Activated CD8-positive, alpha-beta memory T cell treated with anti-CD3 and anti-CD28 coated beads for 1 hour (primary cell): ENCODE measurements at places on chromosomes 12 and 14.

DNA sequence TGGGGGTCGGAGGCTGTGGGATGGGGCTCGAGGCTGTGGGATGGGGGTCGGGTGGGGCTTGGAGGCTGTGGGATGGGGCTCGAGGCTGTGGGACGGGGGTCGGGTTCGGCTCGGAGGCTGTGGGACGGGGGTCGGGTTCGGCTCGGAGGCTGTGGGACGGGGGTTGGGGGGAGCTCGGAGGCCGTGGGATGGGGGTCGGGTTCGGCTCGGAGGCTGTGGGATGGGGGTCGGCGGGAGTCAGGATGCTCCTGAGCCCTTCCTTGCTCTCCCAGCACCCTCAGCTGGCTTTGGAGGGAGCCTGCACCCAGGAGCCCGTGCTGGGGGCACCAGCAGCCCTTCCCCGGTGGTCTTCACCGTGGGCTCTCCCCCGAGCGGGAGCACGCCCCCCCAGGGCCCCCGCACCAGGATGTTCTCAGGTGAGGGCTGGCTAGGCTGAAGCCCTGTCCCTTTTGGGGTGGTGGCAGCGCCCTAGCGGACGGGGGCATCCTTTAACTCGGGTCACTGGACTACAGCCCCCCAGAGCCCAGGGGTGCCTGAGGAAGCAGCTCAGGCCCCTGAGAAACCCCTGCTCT is 11.9 kb upstream of the PUS1 start:
- DNase-seq = no peak

DNA sequence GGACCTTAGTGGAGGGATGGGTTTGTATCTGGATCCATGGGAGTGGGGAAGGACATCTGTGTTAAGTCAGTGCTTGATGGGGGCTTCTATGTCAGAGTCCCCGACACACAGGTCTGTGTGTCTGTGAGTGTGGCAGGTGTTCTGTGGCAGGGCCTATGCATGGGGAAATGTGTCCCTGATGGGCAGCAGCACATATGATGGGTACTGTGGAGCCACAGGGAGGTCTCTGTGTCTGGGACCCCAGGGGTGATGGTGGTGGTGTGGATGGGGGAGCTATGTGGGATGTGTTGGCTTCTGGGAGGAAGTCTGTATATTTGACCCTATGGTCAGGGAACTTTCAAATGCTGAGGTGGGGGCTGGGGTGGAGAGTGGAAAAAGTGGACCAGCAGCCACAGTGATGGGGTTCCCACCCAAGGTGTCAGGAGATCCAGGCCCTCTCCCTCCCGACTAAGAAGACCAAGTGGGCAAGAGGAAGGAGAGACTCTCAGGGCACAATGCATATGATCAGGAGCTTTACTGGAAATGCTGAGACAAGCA is 16.5 kb downstream of the KRT7 start:
- no peak for DNase-seq

DNA sequence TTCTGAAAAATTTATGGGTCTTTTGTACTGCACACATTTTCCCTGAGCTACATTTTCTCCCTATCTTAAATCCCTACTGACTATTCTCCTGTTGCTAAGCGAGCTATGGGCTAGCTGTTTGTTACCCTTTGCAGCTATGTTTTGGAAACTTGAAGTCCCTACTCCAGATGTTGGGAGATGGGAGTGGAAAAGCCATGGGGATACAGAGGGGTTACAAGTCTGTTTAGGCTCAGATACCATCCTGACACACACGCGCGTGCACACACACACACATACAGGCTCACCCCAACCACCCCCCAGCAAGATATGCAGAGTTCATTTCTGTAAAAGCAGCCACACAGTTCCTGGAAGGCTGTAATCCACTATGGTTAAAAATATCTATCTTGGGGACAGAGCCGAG is 15.8 kb downstream of the ATP5MC2 start:
- DNase-seq = no peak

GRCh38 chr12:109893261-109893995 is 6.6 kb upstream of the TCHP start:
- no peak for DNase-seq

DNA sequence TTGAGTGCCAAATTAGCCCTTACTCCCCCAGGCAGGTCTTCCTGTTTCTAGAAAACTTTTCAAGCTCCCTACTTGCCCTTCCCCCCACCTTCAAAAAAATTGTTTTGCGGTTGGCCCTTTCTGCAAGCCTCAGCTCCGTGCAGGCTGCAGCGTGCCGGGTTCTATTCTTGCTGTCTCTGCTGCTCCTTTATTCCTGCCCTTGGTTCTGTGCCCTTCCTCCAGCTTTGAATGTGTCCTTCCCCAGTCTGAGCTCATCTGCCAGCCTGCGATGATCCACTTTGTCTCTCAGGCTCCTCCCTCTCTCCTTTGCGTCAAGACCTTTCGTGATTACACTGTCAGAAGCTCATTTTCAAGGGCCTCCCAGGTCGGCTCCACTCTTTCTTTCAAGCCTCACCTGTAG is 98.6 kb downstream of the IRF2BPL start:
- peak; percentile 32 for DNase-seq

DNA sequence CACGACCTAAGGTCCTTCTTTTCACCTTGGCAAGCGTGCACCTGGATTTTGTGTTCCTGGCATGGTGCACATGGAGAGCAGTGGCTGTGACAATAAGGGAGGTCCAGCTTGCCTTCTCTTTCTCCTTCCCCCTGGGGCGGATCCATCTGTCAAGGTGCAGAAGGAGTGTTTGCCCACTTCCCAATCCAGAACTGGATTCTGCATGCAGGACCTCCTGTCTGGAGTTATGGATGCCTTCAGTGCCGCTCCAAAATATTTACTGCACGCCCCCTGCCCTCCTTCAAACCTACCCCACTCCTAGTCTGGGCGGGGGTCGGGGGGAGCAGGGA is 192.7 kb downstream of the DPF3 start:
- DNase-seq = no peak

DNA sequence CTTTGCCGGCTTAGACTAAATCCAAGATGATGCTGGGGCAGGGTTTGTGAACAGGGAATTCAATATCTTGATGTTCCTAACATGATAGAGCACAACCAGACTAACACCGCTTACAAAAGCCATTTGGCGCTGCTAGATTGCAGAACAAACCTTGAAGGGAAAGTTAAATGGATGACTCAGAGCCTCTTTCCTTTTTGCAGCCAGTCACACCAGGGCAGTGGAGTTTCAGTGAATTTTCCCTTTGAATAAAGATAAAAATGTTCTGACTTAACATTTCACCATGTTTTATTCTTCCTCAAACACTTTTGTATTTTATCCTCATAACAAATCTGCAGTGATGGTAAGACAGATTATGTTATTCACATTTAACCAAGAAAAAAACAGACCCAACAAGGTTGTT is 47.3 kb downstream of the PDE6H start:
- no peak for DNase-seq

DNA sequence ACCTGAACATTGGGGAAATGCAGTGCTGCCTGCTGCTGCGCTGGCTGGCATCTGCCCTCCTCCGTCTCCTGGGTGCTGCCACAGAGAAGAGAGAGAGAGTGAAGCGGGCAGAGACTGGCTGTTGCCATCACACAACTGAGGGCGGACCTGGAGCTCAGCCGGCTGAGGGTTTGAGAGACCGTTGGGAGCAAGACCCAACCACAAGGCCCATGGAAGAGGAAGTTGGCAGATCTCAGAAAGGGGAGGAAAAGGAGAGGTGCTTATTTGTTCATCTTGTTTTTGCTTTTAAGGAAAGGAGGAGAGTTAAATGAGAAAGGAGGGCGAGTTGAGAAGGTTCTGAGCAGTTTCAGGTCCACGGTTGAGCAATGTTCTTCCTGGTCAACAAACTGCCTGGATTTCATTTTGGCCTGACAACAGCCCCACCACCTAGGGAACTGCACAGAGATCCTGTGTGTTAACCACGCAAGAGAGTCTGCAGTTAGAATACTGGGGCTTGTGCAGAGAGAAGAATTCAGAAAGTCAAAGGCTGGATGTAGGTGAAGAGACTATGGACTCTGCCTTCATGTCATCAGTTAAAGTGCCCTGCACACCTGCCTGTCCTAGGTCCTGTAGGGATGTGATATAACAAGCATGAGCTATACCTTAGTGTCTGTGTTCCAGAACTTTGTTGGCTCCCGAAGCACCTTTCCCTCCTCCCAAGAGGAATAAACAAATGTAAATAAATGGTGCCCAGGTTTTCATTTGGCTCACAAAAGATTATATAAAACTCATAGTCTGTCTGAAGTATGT is 124.6 kb downstream of the ETV6 start:
- no peak for DNase-seq

DNA sequence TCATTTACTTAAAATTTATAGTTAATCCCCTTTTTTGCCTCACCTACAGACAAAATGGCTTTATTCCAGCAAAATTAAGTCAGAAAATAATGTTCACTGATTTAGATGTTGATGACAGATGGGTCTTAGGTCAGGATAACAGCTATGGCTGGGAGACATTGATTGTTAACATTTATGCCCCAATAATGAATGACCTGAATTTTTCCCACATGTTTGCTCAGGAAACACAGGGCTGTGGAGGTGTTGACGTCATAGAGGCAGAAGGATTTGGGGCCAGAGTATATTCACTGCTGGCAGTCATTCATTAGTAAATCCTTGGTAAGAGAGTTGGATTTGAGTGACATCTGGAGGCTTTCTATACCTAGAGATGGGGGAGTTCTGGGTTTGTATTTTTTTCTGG is 121.3 kb downstream of the PDE3A start:
- DNase-seq = no peak

- no peak for DNase-seq
Measured at GRCh38 chr12:48005001-48005749, 899 bp upstream of the COL2A1 start.

DNA sequence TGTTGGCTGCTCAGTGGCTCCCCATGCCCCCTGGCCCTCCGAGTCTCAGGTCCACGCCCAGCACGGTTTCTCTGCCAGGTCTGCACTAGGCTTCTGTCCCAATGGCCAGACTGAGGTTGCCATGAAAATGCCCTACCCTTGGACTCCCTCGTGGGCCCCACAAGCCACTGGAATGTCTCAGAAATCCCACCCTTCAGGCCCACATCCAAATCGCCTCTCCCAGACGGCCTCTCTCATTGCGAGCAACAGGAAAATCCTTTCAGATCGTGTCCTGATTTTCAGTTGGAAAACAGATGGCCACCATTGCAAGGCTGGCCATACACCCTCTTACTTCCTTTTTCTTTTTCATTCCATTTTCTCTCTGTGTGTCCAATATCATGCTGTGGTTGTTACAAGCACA is 77.3 kb downstream of the IRF2BPL start:
- no peak for DNase-seq

GRCh38 chr12:57342207-57342691 is 88.6 kb downstream of the R3HDM2 start:
- no peak for DNase-seq

DNA sequence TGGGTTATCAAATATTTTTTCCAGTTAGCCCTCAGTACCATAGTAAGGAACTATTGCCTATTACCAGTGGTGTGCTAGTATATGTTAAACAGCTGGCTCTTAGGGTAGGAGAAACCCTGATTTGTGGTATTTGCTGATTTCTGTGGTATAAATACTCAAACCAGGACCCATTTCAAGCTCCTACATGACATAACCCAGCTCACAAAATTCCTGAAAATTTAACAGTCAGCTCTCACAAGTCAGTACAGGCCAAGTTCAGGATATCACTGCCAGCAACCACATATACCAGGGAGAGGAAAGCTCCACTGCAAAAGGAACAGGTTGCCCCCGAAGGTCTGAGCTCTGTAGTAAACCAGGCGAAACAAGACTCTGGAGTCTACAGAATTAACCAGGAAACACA is 315.3 kb downstream of the NOVA1 start:
- DNase-seq = no peak

DNA sequence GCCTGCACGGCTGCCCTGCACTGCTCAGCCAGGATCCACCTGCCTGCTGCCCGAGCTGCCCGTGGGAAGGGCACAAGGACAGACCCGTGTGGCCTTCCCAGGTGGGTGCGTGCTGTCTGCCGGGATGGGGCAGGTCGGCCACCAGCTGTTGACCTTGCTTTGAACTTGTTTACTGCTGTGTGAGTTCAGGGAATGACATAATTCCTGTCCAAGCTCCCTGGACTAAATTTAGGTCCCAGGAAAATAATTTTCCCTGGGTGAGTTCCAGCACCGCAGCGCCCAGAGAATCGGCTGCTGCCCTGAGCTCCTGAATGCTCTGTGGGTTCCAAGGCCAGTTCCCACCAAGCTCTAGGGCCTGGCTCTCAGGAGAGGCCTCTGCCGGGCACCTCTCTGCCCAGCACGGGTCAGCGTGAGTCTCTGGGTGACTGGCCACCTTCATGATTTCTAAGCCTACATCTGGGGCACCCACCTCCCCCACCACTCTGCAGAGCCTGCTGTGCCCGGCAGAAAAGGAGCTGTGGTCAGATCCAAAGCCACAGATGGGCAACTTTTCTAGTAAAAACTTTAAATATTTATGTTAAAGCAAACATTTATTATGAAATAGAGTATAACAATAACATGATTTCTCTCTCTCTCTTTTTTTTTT is 27.2 kb upstream of the MLXIP start:
- DNase-seq = no peak

GRCh38 chr14:103869406-103870143 is 22.2 kb upstream of the PPP1R13B start:
- no peak for DNase-seq

DNA sequence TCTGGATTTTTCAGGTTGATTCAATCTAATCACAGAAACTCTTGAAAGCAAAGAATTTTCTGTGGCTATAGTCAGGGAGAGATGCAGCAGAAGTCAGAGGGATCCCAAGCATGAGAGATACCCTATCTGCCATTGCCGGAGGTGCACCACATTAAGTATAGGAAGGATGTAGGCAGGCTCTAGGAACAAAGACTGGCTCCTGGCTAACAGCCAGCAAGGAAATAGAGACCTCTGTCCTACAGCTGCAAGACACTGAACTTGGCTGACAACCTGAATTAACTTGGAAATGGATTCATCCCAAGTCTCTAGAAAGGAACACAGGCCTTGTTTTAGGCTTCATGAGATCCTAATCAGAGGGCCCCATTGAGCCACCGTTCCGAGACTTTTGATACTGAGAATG is 364.9 kb upstream of the FLRT2 start:
- no peak for DNase-seq

GRCh38 chr14:75049136-75049535 is 2.1 kb downstream of the MLH3 start:
- DNase-seq = no peak

- DNase-seq = no peak
Measured at GRCh38 chr14:93533842-93534241, 103.1 kb downstream of the UNC79 start.

- DNase-seq = no peak
Measured at GRCh38 chr14:32494609-32495434, 165.7 kb downstream of the AKAP6 start.

DNA sequence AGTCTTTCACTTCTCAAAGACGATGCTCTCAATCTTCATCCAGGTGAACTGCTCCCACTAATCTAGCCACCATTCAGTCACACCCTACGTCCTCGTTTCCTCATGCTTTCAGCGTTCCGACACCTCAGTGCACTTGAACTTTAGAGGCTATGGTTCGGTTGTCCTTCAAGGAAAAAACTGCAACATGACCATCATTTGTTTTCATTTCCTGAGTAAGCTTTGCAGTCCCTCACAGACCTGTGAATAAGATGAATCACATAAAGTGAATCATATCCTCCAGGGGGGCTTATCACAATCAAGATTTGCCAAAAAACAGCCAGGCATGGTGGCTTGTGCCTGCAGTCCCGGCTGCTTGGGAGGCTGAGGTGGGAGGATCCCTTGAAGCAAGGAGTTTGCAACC is 80.2 kb downstream of the TMCC3 start:
- DNase-seq = no peak
